ENCODE measurements at places on chromosomes 12 and 14.

DNA sequence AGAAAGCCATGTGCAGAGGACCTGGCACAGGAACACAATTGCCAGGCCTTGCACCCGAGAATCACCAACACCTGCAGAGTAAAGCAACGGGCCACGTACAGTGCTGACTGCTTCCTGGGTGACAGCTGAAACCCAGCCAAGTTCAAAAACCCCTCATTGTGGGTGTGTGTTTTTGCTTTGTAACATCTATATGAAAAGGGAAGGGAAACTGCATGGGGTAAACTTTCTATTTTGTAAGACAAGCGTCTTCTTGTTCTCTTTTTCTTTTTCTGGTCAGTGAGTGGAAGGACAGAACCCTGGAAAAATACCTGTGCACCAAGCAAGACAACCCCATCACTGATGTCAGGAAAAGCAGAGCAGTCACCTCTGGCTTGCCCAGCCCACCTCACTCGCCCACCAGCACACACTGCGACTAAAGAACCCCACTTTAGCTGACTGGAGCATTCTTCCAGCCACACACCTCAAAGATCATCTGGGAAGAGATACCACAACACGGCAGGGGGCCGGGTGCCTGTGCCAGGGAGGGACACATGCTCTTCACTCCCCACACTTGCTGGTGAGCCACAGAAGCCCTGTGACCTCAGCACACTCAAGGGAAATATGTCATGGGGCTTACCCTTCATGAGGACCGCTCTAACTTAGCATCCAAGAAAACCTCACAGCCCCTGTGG is 172.3 kb downstream of the NDUFA12 start:
- no peak for DNase-seq

- no peak for DNase-seq
Observed at GRCh38 chr14:83291714-83292113, 1758.1 kb upstream of the SEL1L start.

GRCh38 chr12:93111773-93112172 is 182.7 kb upstream of the EEA1 start:
- DNase-seq, result no peak

- DNase-seq, result no peak
Observed at GRCh38 chr12:123891516-123892179, 81.0 kb downstream of the CCDC92 start.

GRCh38 chr14:68951035-68951797 is 27.9 kb downstream of the ACTN1 start:
- DNase-seq, result no peak

DNA sequence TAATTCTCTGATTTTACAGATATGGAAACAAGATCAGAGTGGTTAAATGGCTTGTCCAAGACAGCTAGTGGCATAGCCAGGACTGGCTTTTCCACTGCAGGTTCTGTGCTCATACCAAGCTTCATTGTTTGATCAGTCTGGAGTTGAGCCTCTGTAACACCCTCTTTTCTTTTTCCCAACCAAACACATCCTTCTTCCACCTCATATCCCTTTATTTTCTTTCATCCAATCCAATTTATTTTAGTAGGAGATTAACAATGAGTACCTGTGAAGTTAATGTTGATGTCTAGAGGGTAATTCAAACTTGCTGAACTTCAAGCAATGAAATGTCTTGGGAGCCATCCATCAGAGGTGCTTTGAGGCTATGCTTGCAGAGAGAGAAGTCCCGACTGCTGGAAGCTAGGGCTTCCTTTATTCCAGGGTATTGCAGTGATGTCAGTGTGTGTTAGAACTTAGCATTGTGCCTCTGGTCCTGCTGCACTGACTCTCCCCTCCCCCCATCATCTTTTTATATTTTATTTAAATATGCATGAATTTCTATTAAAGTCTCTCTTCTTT is 452.1 kb upstream of the PDE3A start:
- no peak for DNase-seq

GRCh38 chr12:75269209-75269608 is 59.6 kb upstream of the KCNC2 start:
- DNase-seq, result no peak

DNA sequence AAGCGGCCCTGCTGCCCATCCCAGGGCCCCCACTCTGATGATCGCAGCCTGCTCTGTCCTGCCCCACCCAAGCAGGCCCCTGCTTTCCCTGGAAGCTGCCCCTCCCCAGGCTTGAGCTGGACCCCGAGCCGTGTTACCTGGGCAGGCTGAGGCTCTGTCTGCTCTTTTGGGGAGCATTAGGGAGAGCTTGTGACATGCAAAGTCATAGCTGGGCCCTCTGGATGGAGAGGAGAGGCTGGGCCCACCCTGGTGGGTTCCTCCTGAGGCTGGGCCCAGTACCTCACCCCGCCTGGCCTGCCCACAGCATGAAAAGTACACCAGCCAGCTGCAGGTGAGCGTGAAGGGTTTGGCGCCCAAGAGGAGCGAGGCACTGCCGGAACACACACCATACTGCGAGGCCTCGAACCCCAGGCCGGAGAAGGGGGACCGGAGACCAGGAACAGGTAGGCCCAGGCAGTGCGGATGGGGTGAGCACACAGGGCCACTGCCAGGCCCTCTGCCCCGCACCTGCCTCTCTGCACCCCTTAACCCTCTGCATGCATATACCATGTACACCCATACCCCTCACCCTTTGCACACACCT is 15.0 kb downstream of the CEP170B start:
- no peak for DNase-seq

DNA sequence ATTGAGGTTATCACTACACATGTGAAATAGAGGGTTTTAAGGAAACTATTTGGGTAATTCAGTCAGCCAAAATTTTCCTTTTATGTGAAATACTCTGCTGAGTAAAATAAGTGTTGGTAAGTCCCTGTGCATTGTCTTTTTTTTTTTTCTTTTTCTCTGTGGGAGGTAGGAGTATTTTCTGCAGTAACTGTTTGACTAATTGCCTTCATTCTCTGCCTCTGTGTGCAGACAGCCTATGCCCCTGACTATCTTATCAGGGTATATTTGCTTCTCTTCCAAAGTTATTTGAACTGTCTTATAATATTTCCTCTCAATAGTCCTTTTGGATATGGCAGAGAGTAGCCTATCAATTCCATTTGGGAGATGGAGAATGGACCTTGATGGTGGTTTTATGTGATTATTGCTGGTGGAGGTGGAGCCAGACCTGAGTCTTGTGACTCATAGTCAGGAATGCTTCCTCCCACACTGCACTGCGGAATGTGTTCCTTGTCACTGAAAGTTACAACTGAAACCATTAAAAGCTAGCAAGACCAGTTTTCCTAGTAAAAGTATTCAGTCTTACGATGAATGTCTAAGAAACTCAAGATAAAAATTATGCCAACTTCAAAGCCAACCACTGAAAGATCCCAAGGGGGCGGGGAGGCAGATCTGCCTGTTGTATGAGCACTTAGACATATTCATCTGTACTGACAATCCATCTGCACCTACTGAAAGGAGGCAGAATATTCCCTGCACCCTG is 40.9 kb upstream of the STXBP6 start:
- DNase-seq, result no peak
